ENCODE measurements at places on chromosomes 3 and 15.

DNA sequence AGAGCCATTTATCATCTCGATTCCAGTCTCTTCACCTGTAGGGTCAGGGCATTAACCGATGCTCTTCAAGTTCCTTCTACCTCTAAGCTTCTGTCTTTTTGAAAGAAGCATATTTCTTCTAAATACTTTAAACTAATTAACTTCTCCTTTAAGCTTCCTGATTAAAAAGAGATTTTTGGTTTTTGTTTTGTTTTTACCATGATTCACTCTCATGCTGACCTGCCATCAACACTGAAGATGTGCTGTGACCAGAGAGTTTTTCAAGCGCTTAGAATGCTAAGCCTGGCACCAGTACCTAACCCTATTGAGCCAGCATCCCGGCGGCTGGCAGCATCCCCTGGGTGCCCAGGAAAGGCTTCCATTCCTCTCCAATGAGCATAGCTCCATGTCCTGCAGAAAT, 89.3 kb downstream of the FOXP1 start:
- DNase-seq = no peak

DNA sequence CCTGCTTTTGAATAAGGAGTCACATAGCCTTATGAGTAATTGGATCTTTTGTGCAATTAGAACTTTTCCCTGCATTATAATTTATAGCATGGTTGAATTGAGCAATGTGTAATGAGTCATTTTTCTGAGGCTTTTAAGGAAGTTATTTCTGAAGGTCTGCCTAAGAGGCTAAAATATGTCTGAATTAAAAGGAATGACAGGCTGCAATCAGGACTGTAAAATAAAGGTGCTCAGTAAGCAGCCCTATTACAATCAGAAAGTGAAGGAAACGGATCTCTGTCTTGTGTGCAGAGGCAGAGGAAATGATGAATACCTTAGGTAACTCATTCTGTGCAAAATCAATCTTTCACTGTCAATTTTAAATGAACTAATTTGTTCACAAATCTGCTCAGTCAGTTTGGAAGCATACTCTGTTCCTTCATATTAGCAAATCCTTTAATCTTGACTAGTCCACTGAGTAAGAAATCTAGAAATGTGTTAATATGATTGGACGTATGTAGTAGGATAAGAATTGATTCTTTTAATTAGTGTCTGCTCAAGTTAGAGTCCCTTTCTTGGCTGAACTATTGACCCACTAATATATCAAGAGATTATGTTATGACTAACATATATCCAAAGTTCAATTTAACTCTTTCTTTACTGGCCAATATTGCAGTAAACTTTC, 290.1 kb downstream of the ZIC1 start:
- peak; percentile 41 for DNase-seq

GRCh38 chr15:95600884-95601283, 729.6 kb upstream of the NR2F2 start:
- DNase-seq = no peak

DNA sequence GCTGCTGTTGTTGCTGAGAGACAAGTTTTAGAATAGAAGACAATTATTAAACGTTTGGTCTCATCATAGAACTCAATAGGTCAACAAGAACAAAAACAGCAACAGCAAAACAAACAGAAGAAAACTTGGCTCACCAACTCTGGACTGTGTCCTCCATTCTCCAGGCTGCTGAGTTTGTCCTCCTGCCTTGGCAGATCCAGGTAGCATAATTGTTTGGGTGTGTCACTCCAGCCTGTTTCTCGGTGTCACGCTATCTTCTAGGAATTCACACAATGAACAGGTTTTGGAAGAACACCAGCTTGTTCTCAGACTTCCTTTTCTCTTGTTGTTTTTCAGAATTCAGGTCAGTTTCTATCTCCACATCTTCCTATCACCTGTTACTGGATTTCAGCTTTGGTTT, 34.7 kb downstream of the ARRDC4 start:
- DNase-seq = no peak

DNA sequence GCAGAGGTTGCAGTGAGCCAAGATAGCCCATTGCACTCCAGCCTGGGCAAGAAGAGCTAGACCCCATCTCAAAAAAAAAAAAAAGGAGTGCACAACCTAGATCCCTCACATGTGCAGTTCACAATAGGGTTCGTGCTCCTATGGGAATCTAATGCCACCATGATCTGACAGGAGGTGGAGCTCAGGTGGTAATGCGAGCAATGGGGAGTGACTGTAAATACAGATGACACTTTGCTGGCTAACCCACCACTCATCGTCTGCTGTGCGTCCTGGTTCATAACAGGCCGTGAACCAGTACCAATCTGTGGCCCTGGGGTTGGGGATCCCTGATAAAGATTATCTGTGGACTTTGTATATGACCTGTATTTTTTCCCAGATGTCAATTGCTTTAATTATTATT, 16.7 kb downstream of the USP8 start:
- DNase-seq = no peak

GRCh38 chr15:65337436-65338070, 33.1 kb downstream of the RNU5B-1 start:
- DNase-seq = no peak

- DNase-seq = peak; percentile 23
Observed at GRCh38 chr15:94793641-94794040, 562.3 kb downstream of the MCTP2 start.

DNA sequence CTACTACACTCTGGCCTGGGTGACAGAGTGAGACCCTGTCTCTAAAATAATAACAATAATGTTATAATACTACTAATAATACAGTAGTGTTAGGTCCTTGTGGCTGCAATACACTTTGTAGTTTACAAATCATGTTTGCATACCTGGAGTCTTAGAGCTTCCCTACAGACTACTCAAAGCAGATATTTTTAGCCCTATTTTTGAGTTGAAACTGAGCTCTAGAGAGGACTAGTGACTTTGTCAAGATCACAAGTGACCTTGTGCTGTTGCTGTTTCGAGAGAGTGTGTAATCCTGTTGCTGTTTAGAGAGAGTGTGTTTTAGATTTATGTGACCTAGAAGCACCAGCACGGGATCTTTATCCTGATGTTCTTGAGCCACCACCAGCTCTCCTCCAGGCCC, 105.3 kb upstream of the RNU6-1 start:
- DNase-seq = no peak

DNA sequence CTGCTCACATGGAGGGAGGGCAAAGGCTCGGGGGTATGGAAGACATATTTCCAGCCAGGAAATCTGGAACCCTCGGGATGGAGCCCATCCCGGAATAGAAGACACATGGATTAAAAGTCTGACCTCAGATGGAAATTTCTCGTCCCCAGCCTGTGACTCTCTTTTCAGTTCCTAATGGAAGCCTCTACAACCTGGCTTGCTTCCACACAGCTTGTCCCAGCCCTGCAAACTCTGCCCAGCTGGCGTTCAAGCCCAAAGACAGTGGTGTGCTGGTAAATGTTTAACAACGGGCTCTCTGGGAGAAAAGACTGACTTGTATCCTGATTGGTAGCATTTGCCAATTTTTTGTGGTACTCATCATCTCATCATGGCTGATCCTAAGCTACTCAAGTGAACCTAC, 35.6 kb upstream of the TLE3 start:
- no peak for DNase-seq

- no peak for DNase-seq
Observed at GRCh38 chr3:73746623-73747022, 121.9 kb upstream of the PDZRN3 start.

- peak; percentile 36 for DNase-seq
Observed at GRCh38 chr3:150107429-150108175, 136.9 kb upstream of the PFN2 start.
